ENCODE measurements at places on chromosomes 4 and X.

DNA sequence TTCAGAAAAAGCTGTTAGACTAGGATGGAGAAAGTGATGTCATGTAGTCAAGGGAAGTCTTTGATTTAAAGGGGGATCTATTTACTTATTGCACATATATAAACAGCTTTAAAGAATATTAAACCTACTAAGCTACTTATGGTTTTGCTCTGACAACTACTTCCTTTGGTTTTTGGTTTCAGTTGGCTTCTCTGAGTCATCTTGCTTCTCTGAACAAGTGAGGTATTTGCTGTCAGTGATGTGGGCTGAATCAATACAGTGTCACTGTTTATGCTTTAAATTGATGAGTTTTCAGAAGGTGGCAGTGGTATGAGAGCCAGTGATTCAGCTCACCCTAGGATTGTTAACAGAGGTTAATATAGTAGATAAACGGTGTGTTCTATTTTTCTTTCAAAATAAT lies 75.1 kb downstream of the CEP44 start:
- no peaks in the 10 kb centered on the region for H3K27me3 ChIP-seq
- no peaks in the 10 kb centered on the region for H3K36me3 ChIP-seq
- H3K4me3 ChIP-seq = no peak overlapping the region
- H3K27ac ChIP-seq = no peak overlapping the region
- no peaks in the 10 kb centered on the region for H3K4me1 ChIP-seq

GRCh38 chrX:22141047-22141730 lies 109.1 kb downstream of the PHEX start:
- no peak for DNase-seq
- H3K27ac ChIP-seq = no peak overlapping the region

DNA sequence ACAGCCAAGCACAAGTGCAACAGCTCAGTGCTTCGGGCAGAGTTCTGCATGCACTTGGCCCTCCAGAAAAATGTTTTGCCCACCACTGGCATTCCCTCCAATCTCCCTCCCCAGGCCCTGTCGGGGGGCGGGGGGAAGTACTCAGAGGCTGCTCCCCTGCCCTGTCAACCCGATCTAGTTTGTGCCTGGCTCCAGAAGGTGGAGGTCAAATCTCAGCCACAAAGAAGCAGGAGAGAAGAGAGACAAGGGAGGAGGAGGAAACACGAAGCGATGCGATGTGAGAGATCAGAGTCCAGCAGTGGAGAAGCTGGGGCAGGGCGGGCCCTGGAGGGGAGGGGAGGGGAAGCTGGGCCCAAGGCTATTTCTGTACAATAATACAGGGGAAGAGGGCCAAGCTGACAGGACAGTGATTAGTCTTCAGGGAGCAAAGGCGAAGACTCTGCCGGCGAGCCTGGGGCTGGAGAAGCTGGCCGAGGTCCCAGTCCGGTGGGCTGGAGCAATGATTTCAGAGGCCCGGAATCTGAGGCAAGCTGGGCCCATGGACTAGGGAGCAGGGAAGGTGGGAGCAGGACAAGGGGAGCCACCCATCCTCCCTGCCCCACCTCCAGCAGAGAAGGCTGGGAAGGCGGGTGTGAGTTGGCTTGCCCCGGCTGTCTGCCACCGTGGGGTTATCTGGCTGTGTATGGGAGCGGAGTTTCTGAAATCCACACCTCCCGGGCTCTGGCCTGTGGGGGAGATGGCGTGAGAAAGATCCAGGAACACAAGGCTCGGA lies 167.1 kb downstream of the EFNB1 start:
- H3K36me3 ChIP-seq = no peaks in the 10 kb centered on the region
- H3K27me3 ChIP-seq = no peaks in the 10 kb centered on the region
- H3K27ac ChIP-seq = no peak overlapping the region
- DNase-seq = no peak
- peaks cover 24% of the 10 kb centered on the region for H3K4me1 ChIP-seq
- H3K4me3 ChIP-seq = no peak overlapping the region

DNA sequence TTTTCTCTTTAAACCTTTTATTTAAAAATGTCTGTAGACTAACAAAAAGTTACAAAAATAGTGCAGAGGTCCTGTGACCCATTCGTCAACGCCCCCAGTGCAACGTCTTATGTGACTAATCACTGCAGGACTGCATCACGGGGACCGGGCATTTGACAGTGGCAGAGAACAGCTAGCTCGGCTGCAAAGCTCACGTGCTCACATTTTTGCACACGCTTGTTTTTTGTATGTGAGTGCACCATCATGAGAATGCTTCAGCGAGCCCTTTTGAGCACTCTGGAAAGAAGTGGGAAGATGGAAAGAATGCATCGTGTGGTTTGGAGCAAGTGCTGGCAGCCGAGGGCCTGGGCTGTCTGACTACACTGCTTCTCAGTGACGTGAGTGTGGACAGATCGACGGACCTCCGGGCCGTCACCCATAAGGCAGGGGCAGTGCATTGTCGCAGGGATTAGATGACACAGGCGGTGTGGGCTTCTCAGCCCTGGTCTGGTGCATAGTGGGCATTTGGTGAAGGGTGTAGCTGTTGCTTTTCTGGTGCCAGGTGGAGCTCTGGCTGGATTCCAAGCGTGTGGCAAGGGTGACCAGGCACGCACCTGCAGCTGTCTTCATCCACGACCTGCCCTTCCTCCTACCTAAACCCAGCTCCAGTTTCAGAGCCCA lies 17.7 kb downstream of the SPON2 start:
- H3K27me3 ChIP-seq = no peaks in the 10 kb centered on the region
- no peak for DNase-seq
- H3K4me1 ChIP-seq = no peaks in the 10 kb centered on the region
- no peak overlapping the region for H3K4me3 ChIP-seq
- H3K27ac ChIP-seq = peak overlapping the region; percentile 5

DNA sequence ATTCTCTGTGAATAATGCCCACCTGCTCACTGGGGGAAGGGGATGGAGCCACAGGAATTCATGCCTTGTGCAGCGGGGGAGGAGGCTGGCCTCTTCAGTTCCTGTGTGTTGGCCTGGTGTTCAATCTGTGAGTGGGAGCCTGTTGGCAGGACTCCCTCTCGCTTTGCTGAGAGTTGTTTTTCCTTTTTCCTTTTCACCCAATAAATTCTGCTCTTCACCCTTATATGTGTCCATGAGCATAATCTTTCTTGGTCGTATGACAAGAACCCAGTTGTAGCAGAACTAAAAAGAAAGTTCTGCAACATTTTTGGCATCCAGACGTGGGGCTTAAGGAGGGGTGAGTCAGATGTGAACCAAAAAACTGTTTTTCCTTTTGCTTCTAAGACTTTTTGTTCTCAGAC lies 235.2 kb upstream of the HDX start:
- H3K27ac ChIP-seq = no peak overlapping the region
- no peaks in the 10 kb centered on the region for H3K36me3 ChIP-seq
- no peaks in the 10 kb centered on the region for H3K4me1 ChIP-seq
- H3K27me3 ChIP-seq = no peaks in the 10 kb centered on the region
- no peak overlapping the region for H3K4me3 ChIP-seq

DNA sequence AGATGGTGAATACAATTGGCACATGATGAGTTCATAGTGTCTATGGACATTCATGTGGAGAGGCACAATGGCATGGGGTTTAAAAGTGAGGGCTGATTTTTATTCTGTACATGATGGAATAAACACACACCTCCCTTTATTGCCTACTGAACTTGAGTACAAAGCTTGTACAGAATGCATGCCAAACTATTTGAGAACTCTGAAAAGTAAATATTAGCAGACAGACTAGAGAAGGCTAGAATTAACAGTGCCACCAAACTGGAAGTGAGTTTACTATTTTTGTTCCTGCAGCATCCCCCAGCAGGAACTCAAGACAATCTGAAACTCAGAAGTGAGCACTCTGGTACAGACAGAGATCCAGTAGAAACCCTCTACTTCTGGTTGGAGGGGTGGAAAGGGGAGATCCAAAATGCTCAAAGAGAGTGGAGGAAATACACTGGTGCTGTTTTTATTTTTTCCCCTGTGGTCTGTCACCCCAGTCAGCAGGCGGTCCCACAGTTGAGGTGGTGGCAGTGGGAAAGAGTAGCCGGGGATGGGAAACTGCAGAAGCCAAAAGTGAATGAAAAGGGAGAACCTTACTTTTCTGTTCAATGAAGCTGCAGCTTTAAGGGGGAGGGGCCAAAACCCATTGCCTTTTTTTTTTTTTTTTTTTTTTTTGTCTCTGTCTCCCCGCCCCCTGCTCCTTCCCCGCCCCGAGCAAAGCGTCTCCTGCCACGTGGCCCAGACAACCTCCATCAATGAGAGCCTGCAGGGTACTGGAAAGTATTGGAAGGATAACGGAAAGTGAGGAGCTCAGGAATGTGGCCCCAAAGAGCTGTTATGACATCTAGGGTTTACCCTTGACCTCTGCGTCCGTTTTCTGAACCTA lies 20.5 kb downstream of the AKAP4 start:
- H3K36me3 ChIP-seq = no peaks in the 10 kb centered on the region
- H3K27me3 ChIP-seq = no peaks in the 10 kb centered on the region
- H3K27ac ChIP-seq = no peak overlapping the region
- no peak for DNase-seq
- H3K4me3 ChIP-seq = no peak overlapping the region
